GM12891 (cell line): ENCODE measurements at places on chromosomes 13 and 19.

DNA sequence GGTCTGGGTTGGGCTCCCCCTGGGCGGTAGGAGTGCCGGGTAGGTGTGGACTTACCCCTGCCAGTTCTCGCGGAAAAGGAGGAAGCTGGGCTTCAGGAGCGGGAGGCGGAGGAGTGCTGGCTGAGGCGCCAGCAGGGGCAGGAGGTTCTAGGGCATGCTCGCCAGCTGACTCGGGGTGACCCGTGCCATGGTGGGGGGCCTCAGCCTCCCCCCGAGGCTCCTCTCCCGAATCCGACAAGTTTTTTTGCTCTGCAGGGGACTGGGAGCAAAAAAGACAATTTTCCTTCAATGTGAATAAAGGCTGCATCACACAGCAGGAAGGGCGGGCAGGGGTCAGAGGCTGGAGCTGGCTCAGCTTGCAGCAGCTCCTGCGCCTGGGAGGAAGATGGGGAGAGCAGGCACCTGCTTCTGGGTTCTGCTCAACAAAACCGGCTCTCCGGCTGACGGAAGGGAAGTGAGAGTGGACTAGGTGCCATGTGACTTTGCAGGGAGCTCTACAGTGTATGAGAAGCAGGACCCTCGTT lies 26.5 kb downstream of the RANBP3 start:
- peak; percentile 52 for DNase-seq

DNA sequence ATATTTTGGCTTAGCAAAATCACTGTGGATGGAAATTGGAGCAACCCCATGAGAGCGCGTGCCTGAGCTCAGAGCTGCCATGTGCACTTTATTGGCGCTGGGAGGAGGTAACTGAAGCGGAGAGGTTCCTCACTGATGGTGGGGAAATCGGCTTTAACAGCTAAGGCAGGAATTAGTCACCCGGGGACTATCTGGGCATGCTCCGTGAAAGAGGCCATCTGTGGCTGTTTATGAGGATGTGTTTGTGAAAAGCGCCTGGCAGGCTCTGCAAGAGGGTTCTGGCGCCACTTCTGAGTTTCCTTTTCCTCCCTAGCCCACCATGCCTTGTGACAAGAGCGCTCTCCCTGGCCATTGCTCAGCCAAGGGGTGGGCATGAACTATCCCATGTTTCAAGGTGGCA lies 815.6 kb downstream of the UQCRFS1 start:
- no peak for DNase-seq

GRCh38 chr13:44347301-44347700 lies 26.3 kb upstream of the SERP2 start:
- DNase-seq: no peak

GRCh38 chr13:70829748-70830147 lies 721.5 kb upstream of the KLHL1 start:
- DNase-seq: no peak

GRCh38 chr13:26698392-26699196 lies 62.0 kb downstream of the GPR12 start:
- DNase-seq: peak; percentile 75

- no peak for DNase-seq
Observed at GRCh38 chr19:42122691-42123607, 9.3 kb downstream of the POU2F2 start.

DNA sequence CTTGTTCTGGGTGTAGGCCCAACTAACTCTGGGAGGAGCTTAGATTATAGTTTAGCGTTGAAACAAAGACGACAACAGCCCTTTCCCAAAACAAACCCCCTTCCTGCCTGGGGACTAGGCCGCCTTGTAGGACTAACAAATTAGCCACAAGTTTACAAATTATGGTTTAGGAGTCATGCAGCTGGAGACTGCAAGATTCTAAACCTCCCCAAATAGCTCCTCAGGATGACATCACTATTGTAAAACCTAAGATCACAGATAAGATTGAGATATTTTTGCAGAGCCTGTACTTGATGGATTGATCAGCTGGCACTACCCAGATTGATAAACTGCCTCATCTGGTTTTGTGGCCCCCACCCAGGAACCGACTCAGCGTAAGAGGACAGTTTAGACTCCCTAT lies 2.3 kb upstream of the SLC25A15 start:
- no peak for DNase-seq

- DNase-seq: no peak
Observed at GRCh38 chr19:57075125-57075524, 44.7 kb upstream of the USP29 start.

- DNase-seq: peak; percentile 86
Observed at GRCh38 chr19:6551607-6552450, 21.0 kb downstream of the TNFSF9 start.

DNA sequence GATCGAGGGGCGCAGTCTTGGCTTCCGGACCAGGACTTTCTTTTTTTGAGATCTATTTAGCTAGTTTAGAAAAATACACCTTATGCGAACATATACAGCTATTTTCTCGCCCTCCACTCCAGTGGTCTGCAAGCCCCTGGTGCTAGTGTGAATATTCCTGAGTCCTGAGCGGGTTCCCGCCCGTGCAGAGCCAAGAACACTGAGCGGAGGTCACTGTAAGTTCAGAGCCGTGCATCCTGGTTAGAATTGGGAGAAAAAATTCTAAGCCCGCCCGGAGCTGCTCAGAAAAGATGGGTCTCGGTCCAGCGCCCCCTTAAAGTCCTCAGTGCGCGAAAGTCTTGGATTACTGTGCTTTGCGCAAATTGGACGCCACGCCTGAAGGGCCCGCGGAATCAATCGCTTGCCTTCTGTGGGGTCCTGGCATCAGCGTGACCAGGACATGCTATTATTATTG lies 117.7 kb downstream of the KCNRG start:
- no peak for DNase-seq

- DNase-seq: no peak
Observed at GRCh38 chr19:1389033-1389940, 5.6 kb downstream of the NDUFS7 start.

GRCh38 chr19:1657746-1658145 lies 5.3 kb upstream of the TCF3 start:
- no peak for DNase-seq

DNA sequence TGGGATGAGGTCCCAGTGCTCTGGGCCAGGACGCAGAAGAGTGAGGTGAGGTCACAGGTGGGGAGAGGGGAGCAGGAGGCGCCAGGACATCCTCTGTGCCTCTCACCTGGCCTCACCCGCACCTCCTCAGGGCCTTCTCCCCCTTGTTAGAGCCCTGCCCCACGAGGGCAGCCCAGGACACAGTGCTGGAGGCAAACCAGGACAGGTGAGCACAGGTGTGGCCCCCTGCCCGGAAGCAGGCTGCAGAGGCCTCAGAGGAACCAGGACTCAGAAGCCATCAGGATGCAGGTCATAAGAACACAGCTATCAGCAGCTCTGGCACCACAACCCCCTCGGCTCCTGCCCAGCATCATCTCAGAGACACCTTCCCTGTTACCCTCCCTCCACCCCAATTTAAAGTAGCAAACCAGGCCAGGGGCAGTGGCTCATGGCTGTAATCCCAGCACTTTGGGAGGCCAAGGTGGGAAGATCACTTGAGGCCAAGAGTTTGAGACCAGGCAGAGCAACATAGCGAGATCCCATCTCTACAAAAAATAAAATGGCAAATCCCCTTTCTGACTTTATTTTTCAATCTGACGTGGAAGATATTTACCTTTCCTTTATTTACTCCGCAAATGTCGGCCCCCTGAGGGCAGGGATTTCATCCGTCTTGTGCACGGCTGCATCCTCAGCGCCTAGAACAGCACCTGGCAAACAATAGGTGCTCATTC lies at the start of gene CEACAM16:
Gene CEACAM16 (plus strand): TSS at position 660 of the 710 bp plus-strand sequence. CDS start 2,306 bp downstream, outside the sequence.
- no peak for DNase-seq

- no peak for DNase-seq
Observed at GRCh38 chr13:103067751-103068555, 1.7 kb upstream of the SLC10A2 start.

GRCh38 chr13:44196196-44196751 lies 177.3 kb upstream of the SERP2 start:
- no peak for DNase-seq

DNA sequence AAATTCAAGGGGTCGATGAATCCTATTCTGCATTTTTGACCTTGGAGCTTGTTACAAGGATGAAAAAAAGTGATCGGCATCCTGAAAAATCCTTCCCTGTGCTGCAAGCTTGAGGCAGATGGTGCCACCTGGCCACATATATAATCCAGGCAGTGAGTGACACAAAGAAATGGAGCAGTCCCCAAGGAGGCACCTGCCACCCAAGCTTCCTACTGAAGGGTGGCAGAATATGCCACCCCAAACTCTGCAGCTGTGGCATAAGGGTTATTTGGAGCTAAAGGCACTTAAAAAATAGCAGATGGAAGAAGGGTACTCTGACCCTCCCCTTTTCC lies 15.4 kb downstream of the TMEM272 start:
- no peak for DNase-seq

GRCh38 chr13:95948656-95949055 lies 104.5 kb downstream of the UGGT2 start:
- no peak for DNase-seq

- no peak for DNase-seq
Observed at GRCh38 chr13:41505209-41505835, 48.0 kb downstream of the RGCC start.

DNA sequence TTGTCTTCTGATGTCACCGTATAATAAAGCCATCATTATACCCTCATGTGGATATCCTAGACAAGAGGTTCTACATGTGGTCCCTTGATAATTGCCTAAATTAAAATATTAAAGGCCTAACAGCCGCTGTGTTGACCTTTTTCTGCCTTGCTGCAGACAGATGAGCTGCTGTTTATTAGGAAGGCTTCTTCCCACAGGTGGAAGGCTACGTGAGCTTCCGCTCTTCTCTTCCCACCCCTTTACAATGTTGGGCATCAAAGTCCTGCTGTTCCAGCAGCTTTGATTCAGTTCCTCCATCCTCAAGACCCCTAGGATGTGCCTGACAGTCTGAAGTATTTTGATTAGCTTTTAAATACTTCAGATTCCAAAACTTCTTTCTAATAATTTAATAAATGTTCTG lies 217.1 kb downstream of the PCCA start:
- DNase-seq: no peak

DNA sequence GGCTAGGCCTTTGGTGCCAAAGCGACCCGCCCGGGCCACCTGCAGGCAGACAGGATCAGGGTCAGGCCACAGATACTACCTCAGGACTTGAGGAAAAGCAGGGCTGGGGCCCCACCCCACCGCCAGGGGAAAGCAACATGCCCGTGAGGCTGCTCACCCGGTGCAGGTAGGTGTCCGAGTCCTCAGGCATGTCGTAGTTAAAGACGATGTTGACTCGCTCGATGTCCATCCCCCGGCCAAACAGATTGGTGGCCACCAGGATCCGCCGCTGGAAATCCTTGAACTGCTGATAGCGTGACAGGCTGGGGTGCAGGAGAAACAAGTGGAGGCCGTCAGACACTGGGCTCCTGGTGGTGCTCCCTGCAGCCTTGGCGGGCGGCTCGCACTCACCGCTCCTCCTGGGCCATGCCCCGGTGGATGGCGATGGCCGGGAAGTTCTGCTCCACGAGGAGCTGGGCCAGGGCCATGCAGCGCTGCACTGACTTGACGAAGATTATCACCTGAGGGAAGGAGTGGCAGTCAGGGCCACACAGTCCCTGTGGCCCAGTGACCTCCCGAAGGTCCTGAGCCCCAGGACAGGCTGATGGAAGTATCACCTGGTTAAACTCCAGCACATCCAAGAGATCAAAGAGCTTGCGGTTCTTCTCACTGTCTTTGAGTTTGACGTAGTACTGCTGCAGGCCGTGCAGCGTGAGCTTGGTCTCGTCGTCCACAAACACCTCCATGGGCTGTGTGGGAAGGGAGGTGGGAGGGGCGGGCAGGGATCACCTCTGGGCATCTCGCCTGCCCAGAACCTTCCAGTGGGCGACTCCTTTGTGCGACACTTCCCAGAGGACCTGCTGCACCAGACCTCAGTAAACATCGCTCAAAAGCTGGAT lies 9.8 kb downstream of the DDX39A start:
- DNase-seq: no peak

DNA sequence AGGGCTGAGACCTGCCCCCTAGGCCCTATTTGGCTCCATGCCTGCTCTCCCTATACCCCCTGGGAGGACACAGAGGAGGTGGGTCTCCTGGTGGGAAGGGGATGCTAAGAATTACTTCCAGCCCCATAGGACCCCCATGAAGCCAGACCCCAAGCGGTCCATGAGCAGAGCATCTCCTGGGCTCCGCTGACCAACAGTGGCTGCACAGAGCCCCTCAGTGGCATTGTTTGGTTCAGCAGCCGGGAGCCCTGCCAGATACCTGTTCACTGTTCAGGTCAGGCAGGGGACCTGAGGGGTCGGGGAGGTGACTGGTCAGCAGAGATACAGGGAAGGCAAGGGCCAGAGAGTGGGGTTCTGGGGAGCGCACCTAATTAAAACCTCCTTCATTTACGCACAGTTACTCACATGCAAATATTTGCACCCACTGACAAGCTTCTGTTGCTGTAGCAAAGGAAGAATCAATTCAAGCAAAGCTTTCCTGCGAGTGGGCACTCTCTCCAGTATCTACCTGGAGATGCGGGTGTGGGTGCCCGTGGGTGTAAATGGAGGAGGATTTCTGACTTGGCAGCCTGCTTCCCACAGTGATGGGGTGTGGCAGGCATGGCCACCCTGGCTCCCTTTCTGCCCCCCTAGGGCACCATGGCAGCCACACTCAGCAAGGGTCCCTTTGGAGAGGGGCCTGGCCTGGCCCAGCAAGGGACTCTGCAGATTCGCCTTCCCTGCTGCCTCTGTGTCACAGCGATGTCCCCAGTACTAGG lies 83.5 kb downstream of the CHST8 start:
- no peak for DNase-seq

GRCh38 chr19:14411161-14411937 lies 7.8 kb downstream of the DDX39A start:
- DNase-seq: no peak

DNA sequence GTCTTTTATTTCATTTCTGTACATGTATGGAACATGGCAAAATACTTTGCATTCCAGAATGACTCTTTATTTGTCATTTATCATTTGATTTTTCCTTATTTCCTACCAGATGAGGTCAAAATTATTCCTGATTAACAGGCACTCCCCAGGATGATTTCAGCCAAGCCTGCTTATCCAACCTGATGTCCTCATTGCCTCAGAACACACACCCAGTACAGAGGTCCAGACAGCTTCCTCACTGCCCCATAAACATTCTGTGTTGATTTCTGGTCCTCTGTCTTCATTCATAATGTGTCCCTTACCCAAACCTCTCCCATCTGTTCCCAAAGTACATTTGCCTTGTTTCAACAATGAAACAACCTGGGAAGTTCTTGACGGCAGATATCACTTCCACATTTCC lies 367.4 kb downstream of the MTUS2 start:
- DNase-seq: no peak

DNA sequence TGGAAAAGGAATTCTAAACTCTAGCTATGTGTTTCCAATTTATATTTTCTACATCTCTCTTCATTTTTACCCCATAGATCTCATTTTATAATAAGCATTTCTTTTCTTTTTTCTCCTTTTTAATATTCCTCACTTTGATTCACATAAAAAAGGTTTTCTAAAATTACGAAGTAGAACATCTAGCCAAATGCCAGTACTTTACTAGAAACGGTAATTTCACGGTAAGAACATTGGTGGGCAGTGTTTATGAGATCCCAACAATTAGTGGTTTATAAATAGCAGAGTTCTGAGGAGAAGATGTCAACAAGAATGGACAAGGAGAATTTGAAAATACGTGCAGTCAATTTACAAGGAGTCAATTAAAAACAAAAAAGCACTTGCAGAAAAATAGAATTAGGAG lies 94.8 kb downstream of the PCDH9 start:
- DNase-seq: no peak
